ENCODE measurements at places on chromosomes 13 and 19. TPM values are rescaled to one million over a fixed set of nuclear protein-coding genes. Genes with fewer than 3 reads are reported as not detected.

Gene ZNF442
- polyA plus RNA-seq: 1.7 TPM

Gene ZNF578
- 4.1 TPM for polyA plus RNA-seq

Gene IZUMO2
- polyA plus RNA-seq: not detected

Gene ERFL
- polyA plus RNA-seq: 0.31 TPM

Gene MIER2
- 29.4 TPM for polyA plus RNA-seq

Gene EML2
- 11.0 TPM for polyA plus RNA-seq

Gene ZFP82
- 7.9 TPM for polyA plus RNA-seq

Gene IFNL1
- not detected for polyA plus RNA-seq

Gene KLK3
- polyA plus RNA-seq: not detected

Gene PEX11G
- 2.5 TPM for polyA plus RNA-seq

Gene RAB8A
- polyA plus RNA-seq: 59.1 TPM

Gene FPR3
- polyA plus RNA-seq: 0.29 TPM

Gene SPATA13
- 3.3 TPM for polyA plus RNA-seq

Gene CRX
- 0.07 TPM for polyA plus RNA-seq

Gene CASP14
- 0.16 TPM for polyA plus RNA-seq

Gene LENG9
- 2.1 TPM for polyA plus RNA-seq

Gene CGB1
- polyA plus RNA-seq: not detected

Gene TMEM272
- 0.31 TPM for polyA plus RNA-seq

Gene JAK3
- 2.4 TPM for polyA plus RNA-seq

Gene PCDH9
- 4.0 TPM for polyA plus RNA-seq

Gene ADGRE2
- polyA plus RNA-seq: 0.41 TPM
